ENCODE measurements at places on chromosomes 5 and 9.
A peak's percentile ranks its signal among the peaks of the same experiment; 100 is the strongest.

DNA sequence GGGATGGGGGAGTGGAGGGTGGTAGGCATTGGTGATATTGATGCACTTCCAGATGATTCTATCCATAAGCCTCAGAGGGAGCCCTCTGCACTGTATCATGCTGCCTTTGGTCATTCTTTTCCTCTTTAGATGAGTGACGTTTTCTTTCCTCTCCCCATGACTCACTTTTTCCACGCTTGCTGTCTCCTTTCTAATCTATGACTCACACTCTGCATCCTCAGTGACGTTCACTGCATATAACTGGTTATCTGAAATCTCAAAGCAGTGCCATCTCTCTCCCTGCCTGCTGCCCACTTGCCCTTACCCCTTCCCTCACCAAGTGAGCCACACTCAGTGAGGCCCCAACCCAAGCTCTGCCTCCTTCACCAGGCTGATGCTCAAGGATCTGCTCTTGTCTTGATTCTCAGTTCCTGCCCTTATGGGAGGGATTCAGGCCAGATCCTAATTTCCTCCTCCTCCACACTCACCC is 31.6 kb downstream of the PTGS1 start:
- no peak for DNase-seq

DNA sequence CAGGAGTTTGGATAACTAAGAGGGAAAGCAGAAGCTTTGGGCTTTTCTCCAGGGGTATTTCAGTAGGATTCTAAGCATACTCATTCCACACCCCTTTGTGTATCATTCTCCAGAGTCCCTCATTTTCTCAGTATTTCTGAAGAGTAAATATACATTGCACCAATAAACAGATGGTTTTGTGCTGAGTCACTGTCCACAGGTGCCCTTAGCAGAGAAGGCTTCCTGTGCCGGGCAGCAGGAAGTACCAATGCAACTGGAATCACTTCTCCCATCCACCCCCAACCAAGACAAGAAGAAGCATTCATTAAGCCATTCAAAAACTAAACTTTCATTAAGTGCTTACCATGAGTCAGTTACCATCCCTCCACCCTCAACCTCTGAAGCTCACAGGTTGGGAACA is 3.6 kb upstream of the CCNJL start:
- DNase-seq: peak; percentile 81

DNA sequence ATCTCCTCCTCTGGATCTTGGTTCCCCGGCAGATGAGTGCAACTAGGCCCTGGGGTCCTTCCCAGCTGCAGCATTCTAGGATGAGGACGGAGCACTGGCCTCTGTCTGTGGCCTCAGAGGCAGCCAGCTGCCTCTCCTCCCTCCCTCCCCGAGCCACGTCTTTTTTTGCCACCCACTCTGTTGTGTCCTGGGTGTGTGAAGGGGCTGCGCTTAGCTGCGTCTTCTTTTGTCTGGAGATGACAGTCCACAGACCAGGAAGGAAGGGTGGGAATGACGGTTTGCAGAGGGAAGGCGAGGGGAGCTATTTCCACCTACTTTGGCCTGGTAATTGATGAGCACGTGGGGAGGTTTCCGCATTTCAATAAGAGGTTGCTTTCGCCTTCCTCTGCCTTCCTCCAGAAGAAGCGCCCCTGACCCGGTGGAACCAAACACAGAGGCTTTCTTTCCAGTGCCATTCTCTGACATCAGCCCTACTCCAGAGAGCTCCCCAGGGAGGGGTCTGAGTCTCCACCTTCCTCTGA is 34.5 kb upstream of the GABRP start:
- no peak for DNase-seq

DNA sequence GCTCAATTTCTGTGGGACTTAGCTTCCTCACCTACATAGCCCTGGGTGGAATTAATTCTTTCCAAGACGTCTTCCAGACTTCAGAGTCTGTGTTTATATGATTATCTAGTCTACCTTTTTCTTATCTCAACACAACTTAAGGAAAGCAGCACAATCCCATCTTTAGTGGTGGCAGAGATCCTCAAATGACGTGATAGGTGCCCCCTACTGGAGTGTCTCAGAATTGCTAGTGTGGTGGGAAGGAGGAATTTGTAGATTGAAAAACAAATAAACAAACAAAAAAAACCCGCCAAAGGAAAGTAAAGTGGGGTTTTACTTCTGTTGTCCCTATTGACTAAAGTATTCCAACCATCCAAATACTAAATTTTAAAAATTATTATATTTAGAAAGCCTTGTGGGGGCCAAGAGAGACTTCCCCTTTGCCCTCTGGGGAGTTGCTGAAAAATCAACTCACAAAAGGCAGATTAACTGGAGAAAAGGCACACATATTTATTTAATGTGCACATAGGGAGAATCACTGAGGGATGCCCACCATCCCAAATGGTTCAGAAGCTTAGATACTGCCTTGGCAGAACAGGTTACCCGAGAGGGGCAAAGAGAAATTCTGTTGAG is 283.3 kb downstream of the TMEM167A start:
- DNase-seq: no peak

GRCh38 chr5:135326296-135327254 is 72.5 kb downstream of the MACROH2A1 start:
- DNase-seq: no peak

DNA sequence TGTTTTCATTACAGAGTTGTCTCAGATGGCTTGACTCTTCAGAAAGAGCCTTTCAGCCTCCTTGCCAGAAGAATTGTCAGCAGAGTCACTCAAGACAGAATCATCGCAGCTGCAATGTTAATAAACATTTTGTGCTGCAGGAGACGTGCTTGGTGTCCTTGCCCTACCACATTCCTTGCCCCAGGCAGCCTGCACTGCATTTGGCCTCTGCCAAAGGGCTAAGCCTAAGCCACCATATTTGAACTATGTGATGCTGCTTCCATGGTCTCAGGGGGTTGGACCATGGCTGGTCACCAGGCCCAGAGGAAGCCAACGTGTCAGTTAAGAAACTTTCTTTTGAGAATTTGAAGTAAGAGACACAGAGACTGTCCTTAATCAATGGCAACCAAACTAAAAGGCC is 145.4 kb downstream of the ACTL7B start:
- DNase-seq: no peak

- no peak for DNase-seq
These were observed 46.7 kb upstream of the TMC1 start for GRCh38 chr9:72474676-72475075.

DNA sequence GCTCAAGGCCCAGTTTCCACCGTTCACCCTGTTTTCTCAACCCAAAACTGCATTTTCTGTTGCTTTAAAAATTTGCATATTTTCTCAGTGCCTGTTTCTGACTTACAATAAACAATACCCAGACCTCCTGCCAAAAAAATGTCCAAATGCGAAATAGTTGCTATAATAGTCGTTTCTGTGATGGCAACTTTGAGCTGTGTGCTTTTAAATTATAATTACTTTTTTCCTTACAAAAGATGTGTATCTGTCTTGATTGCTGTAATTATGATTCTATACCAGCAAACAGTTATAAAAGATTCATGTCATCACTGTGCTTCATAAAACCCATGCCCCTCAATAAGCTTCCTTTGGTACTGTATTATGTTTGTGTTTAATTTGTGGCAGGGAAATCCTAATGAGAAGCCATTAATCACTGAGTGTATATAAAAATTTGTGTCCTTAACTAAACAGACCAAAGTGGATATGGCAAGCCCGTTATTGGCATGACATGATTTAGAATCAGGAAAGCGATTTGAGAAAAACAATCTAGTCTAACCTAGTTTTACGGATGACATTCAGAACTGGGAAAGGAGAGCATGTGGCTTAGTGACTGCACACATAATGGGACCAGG is 5.4 kb upstream of the SLC1A3 start:
- DNase-seq: peak; percentile 49

DNA sequence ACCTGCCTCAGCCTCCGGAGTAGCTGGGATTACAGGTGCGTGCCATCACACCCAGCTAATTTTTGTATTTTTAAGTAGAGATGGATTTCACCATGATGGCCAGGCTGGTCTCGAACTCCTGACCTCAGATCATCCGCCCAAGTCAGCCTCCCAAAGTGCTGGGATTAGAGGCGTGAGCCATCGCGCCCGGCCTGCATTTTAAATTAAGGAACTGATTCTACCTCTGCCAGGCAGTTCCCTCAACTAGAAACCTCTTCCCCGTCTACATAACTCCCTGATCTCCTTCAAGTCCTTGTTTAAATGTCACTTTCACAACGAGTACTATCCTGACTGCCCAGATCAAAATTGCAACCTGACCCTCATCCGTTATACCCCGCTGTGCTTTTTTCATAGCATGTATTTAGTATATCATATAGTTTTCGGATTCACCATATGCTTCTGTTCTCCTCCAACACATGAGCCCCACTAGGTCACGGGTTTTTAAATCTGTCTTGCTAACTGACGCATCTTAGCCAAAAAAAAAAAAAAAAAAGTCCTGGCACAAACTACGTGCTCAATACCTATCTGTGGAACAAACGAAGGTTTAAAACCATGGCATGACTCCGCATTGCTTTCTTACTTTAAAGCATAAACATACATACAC is 858 bp upstream of the SOWAHA start:
- DNase-seq: no peak

- DNase-seq: no peak
These were observed 42.5 kb downstream of the FNIP1 start for GRCh38 chr5:131754363-131754762.

Measured in NCI-H2081 (cell line).